ENCODE measurements at places on chromosomes 1 and 21. TPM values are rescaled to one million over a fixed set of nuclear protein-coding genes. Genes with fewer than 3 reads are reported as not detected.

PGBD5 gene
- 0.31 TPM for total RNA-seq

ADAMTS4 gene
- total RNA-seq: 1.5 TPM

GPR52 gene
- 0.98 TPM for total RNA-seq

ZNF687 gene
- total RNA-seq: 22.7 TPM

SPRR2A gene
- total RNA-seq: not detected

HUNK gene
- not detected for total RNA-seq

SLAMF9 gene
- not detected for total RNA-seq

KLHDC8A gene
- total RNA-seq: 0.16 TPM

LAPTM5 gene
- 30.3 TPM for total RNA-seq

LRRC40 gene
- total RNA-seq: 18.1 TPM

SLC5A9 gene
- not detected for total RNA-seq

MYOG gene
- total RNA-seq: not detected

NKAIN1 gene
- not detected for total RNA-seq

DEPDC1 gene
- total RNA-seq: 24.0 TPM

WDR64 gene
- not detected for total RNA-seq

E2F2 gene
- 25.3 TPM for total RNA-seq

MFAP2 gene
- total RNA-seq: not detected

BMP8B gene
- 0.36 TPM for total RNA-seq

LCE1C gene
- not detected for total RNA-seq

ADIPOR1 gene
- total RNA-seq: 95.2 TPM

TXNIP gene
- 263 TPM for total RNA-seq

UBE2U gene
- total RNA-seq: not detected

APCS gene
- total RNA-seq: 0.29 TPM

RPTN gene
- not detected for total RNA-seq

DHX9 gene
- 341 TPM for total RNA-seq

TSNAX gene
- 51.7 TPM for total RNA-seq

ORC1 gene
- total RNA-seq: 65.8 TPM

MSTO1 gene
- total RNA-seq: 71.1 TPM

PER3 gene
- total RNA-seq: 16.8 TPM
